ENCODE measurements at places on chromosomes 4 and X.

GRCh38 chrX:79506001-79506400 is 138.9 kb upstream of the ITM2A start:
- H3K27ac ChIP-seq: no peak overlapping the region
- no peaks in the 10 kb centered on the region for H3K4me1 ChIP-seq
- no peaks in the 10 kb centered on the region for H3K27me3 ChIP-seq

DNA sequence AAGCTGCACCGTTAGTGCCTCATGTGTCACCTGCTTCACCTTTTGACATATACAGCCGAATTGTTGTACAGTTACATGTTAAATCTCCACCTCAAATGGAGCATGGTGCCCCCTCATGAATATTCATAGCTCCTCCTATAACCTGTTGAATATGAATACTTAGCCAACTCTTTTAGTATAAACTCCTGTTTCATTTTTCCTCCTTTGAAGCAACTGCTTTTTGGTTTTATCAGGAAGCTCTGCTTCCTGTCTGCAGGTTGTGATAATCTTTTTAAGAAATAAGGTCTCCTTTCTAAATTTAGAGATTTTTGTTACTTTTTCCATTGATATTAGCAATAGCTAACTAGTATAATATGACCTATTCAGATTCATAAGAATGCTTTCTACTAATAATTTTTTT is 1429.2 kb upstream of the AGA start:
- no peaks in the 10 kb centered on the region for H3K36me3 ChIP-seq
- no peak overlapping the region for H3K4me3 ChIP-seq
- H3K27me3 ChIP-seq: no peaks in the 10 kb centered on the region
- no peak for DNase-seq
- H3K27ac ChIP-seq: no peak overlapping the region

- no peak for DNase-seq
- H3K4me3 ChIP-seq: no peak overlapping the region
- H3K4me1 ChIP-seq: no peaks in the 10 kb centered on the region
- no peaks in the 10 kb centered on the region for H3K36me3 ChIP-seq
These were observed 84.6 kb downstream of the NDST4 start for GRCh38 chr4:115028682-115029410.

DNA sequence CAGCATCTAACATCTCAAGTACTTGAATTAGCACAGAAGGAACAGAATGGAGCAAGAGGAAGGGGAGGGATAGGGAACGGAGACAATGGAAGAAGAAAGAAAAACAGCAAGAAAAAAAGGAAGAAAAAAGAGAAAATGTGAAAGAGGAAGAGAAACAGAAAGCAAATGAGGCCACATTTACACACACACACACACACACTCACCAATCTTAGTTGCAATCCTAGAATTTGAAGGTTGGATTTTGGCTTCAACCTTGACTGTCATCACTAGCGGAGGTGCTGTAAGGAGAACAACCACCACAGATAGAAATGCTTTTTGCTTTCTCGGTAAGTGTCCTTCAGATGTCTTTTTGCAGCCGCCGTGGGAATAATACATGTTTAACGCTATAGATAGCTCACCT is 327.1 kb upstream of the NWD2 start:
- no peak for DNase-seq
- no peaks in the 10 kb centered on the region for H3K27me3 ChIP-seq
- no peak overlapping the region for H3K27ac ChIP-seq
- H3K36me3 ChIP-seq: no peaks in the 10 kb centered on the region
- H3K4me3 ChIP-seq: no peak overlapping the region
- no peaks in the 10 kb centered on the region for H3K4me1 ChIP-seq

DNA sequence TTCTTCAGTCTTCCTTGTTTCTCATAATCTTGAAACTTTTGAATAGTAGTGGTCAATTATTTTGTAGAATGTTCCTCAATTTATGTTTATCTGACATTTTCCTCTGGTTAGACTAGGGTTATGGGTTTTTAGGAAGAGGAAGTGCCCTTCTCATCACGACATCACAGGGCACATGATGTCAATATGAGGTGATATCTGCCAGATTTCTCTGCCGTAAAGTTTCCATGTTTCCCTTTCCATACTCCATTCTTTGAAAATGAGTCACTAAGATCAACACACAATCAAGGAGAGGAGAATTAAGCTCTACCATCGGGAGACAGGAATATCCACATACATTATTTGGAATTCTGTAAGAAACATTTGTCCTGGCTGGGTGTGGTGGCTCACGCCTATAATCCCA is 28.4 kb downstream of the RP2 start:
- DNase-seq: no peak
- H3K4me1 ChIP-seq: no peaks in the 10 kb centered on the region
- H3K4me3 ChIP-seq: no peak overlapping the region
- H3K27me3 ChIP-seq: no peaks in the 10 kb centered on the region
- H3K27ac ChIP-seq: no peak overlapping the region
- H3K36me3 ChIP-seq: no peaks in the 10 kb centered on the region

- H3K27ac ChIP-seq: no peak overlapping the region
- no peaks in the 10 kb centered on the region for H3K4me1 ChIP-seq
- no peaks in the 10 kb centered on the region for H3K27me3 ChIP-seq
- no peak for DNase-seq
These were observed 219.2 kb upstream of the HDX start for GRCh38 chrX:84721416-84721815.

GRCh38 chrX:47247206-47247998 is 14.6 kb downstream of the USP11 start:
- DNase-seq: no peak
- no peaks in the 10 kb centered on the region for H3K27me3 ChIP-seq
- H3K27ac ChIP-seq: no peak overlapping the region
- H3K4me3 ChIP-seq: no peak overlapping the region
- no peaks in the 10 kb centered on the region for H3K4me1 ChIP-seq

DNA sequence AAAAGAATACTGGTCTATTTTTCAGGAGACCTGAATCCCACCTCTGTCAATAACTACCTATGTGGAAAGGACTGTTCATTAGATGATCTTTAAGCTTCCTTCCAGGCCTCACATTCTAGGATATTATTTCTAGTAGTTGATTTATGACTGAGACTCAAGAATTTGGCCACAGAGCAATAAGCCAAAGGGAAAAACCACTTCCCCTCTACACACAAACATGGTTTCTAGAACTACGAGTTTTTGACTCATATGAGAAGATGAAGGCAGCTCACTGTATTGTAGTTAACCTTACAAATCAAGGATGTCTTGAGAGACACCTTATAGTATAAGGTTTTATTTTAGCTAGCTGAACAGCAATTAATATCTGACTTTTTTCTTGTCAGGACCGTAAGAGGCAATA is 36.9 kb upstream of the GDPD2 start:
- H3K36me3 ChIP-seq: no peaks in the 10 kb centered on the region
- no peaks in the 10 kb centered on the region for H3K27me3 ChIP-seq
- H3K27ac ChIP-seq: no peak overlapping the region

GRCh38 chr4:145132511-145133098 is 34.5 kb downstream of the ABCE1 start:
- H3K36me3 ChIP-seq: peaks cover 20% of the 10 kb centered on the region
- H3K27me3 ChIP-seq: no peaks in the 10 kb centered on the region
- H3K4me3 ChIP-seq: no peak overlapping the region
- DNase-seq: no peak
- no peak overlapping the region for H3K27ac ChIP-seq

GRCh38 chr4:54118850-54119589 is 19.1 kb downstream of the GSX2 start:
- H3K36me3 ChIP-seq: no peaks in the 10 kb centered on the region
- H3K27ac ChIP-seq: no peak overlapping the region
- H3K27me3 ChIP-seq: peaks cover 2% of the 10 kb centered on the region

GRCh38 chr4:158521484-158522088 is at the start of gene RXFP1:
TSS of gene RXFP1 (plus strand) at chr4:158521882. CDS start at chr4:158521977, 95 bp downstream.
- no peak within 1 kb of the TSS for H3K27ac ChIP-seq
- H3K4me3 ChIP-seq: no peak within 1 kb of the TSS
- no peaks in the 10 kb centered on the region for H3K4me1 ChIP-seq
- H3K36me3 ChIP-seq: no peaks in the 10 kb centered on the region
- no peak for DNase-seq

DNA sequence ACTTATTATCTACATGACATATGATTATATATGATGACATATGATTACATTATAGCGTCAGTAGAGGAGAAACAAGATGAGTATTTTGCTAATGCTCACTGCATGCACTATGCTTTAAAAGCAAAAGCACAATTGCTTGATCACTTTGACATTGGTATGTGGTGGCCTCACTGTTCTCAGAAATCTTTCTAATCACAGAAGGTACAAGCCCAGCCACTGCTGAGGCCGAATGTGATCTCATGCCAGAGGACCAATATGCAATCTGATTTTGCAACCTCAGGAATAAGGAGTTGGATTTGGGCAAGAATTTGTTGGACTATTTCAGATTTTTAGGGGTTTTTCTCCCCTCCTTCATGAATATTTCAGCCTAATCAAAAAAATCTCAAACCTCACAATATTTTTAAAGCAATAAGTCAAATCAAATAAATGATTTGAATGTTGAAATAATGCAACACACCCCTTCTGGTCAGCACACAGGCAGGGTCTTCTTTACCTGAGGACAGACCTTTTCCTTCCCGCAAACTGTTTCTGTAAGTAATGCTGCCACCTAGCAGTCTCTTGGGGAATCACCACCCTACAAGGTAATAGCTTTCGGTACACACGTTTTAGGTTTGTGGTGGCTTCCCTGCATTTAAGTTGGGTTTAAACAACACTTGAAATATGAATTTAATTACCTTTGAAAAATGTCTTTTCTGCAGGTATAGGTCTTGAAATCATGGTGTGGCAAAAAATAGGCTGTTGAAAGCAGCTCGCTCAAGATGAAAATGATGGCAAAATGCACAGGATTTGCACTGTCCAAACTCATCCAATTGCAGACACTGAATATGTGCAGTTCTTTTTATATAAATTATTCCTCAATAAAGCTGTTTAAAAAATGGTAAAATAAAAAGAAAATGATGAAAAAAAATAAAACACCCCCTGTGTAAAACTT is 4.8 kb upstream of the CXCL13 start:
- no peaks in the 10 kb centered on the region for H3K27me3 ChIP-seq
- peak; percentile 49 for DNase-seq
- H3K27ac ChIP-seq: no peak overlapping the region
- H3K4me1 ChIP-seq: no peaks in the 10 kb centered on the region

GRCh38 chr4:104022831-104023230 is 303.0 kb upstream of the TACR3 start:
- no peaks in the 10 kb centered on the region for H3K4me1 ChIP-seq
- H3K4me3 ChIP-seq: no peak overlapping the region
- no peak overlapping the region for H3K27ac ChIP-seq
